IPS-NIHi11 (cell line): ENCODE measurements at places on chromosomes 11 and 22.

- DNase-seq: no peak
Observed at GRCh38 chr11:108872781-108873291, 208.0 kb downstream of the DDX10 start.

DNA sequence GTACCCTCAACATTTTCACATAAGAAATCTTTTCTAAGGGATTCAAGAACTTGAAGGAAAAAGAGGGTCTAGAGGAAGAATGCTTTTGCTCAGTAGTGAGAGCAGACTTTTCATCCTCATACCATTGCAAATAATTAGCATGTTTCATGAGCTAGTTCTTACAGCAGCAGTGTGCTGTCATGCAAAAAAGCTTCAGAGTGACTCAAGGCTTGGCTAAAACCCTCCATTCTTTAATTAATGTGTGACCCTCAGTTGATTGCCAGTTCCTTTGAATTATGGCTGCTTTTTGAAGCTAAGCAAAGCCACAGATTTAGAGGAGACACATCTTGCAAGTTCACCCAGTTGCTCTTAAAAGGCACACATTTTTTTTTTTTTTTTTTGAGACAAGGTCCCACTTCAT lies 36.6 kb upstream of the PCF11 start:
- DNase-seq: no peak

DNA sequence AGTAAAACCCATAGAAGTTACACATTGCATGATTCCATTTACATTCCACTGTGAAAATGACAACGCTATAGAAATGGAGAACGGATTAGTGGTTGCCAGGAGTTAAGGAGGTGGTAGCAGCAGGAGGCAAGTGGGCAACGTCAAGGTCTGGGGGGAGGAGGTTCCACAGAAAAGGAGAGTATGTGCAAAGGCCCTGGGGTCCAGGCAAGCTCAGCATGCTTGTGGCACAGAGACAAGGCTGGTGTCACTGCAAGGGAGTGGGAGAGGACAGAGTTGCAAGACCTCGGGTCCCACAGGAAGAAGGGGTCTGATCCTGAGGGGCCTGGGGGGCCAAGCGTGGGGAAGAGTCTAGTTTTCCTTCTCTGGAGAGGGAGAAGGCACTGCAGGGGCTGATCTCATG lies 240.8 kb downstream of the MN1 start:
- no peak for DNase-seq

DNA sequence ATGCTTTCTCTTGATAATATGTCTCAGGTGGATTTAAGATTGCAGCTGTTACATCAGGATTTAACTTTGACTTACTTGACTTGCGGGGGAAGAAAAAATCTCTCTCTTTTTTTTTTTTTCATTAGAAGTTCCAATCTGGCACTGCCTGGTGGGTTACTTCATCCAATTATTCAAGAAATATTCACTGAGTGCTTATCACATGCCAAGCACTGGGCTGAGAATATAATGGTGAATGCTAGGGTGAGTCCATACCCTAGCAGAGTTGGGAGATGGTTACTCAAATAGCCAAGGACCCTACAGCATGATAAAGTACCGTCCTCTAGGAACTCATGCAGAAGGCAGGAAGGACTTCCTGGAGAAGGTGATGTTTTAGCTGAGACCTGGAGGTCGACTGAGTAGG lies 57.9 kb upstream of the EIF3D start:
- DNase-seq: no peak

- DNase-seq: no peak
Observed at GRCh38 chr11:113729456-113729855, 23.3 kb upstream of the TMPRSS5 start.
